ENCODE measurements at places on chromosomes 2 and 18. TPM values are rescaled to one million over a fixed set of nuclear protein-coding genes. Genes with fewer than 3 reads are reported as not detected.
A peak's percentile ranks its signal among the peaks of the same experiment; 100 is the strongest.

TOGARAM2 gene
- not detected for total RNA-seq

BARD1 gene
- 22.0 TPM for total RNA-seq

GRCh38 chr2:43855292-43855691 is 16.5 kb downstream of the ABCG8 start:
- no peak for DNase-seq

GRCh38 chr2:190271783-190272456 is 47.7 kb downstream of the HIBCH start:
- no peak for DNase-seq

DNA sequence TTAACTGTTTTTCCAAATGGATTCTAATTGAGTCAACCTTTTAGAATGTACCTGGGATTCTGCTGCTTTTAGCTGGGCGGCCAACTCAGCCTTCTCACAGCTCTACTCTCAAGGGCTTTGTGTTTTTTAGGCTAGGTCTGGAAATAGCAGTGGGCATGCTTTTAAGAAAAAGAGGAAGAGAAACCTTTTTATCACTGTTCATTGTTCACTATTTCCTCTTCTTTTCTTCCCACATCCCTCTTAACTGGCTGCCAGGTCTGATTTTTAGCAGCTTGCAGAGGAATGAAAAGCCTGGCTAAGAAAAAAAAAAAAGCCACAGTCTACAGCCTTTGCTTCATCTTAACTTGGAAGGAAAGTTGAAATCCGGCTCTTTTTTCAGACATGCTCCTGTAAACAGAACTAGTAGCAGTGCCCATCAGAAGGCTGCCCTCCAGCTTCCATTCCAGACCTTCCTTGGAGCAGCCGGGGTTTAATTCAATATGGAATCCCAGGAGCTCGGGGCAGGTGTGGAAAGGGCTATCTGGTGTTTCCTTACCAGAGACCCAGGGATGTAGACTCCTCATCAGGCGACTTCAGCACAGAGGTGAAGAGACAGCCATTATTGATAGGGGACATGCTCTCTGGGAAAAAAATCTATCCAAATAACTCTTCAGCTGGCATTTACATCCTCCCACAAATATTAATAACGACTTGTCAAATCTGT is 230.7 kb downstream of the MYO3B start:
- no peak for DNase-seq

GRCh38 chr18:39486268-39486667 is 1920.7 kb upstream of the CELF4 start:
- no peak for DNase-seq

DNA sequence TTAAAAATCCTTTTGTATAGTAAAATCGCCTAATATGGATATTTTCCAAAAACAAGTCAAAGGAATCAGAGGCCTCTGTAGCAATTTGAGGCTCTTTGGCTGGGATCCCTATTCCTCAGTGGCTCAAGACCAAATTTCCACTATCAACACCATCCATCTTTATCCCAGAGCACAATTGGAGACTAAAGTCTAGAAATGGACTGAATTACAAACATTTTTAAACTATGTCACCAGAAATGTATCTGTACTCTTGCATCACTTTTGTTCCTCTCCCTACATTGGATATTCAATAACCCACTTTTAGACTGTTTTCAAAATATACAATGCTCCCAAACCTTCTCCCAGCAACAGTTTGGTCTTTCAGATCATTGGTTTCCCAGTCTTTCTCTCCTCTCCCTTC is 140.4 kb upstream of the KLHL29 start:
- no peak for DNase-seq

DNA sequence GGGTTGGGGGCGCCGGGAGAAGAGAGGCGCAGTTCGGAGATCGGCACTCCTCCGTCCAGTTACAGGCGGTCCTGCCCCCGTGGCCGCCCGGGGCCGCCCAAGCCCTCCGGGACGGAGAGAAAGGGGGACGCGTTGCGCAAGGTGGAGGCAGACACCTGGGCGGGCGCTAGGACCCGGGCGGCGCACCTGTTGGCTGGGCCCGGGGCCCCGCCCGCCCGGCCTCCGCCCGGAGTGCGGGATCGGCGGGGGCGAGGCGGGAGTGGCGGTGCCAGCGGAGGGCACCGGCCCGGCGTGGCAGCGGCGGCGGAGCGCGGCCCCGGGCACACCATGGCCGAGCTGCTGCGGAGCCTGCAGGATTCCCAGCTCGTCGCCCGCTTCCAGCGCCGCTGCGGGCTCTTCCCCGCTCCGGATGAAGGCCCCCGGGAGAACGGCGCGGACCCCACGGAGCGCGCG is at the start of gene SGPP2:
Gene SGPP2 (plus strand): TSS at position 268 of the 453 bp plus-strand sequence. CDS start 60 bp downstream, at position 328.
- no peak for DNase-seq

GRCh38 chr2:118122594-118123281 is 34.5 kb downstream of the INSIG2 start:
- no peak for DNase-seq

DNA sequence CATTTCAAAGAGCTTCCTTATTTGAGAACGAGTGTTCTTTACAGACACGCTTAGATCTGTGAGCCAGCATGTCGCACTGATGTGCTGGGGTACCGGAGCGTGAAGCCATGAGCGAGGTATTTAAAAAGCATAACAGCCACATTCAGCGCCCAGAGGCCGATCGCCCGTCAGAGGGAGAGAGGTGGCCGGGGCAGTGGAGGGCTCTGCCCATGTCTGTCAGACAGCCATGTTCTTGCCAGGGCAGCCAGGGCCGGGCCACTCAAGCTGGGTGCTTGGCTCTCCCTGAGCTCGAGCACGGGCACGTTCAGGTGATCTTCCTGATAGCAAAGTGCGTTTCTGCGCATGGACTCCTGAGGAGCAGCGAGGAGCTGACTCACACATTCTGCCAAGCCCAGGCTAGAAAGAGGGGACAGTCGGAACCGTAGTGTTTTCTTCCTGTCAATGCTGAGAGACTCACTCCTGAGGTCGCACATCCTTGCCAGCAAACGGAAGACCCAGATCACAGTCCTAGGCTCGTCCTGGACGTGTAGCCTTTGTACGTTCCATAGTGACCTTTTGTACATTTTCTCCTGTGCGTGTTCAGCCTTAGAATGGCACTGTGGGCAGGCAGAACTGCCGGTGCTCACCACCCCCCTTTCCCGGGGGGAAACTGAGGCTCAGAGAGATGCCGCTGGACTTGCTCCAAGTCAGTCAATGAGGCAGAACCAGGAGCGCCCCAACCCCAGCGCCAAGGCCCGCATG is 100.7 kb downstream of the NFATC1 start:
- DNase-seq = peak; percentile 60

DNA sequence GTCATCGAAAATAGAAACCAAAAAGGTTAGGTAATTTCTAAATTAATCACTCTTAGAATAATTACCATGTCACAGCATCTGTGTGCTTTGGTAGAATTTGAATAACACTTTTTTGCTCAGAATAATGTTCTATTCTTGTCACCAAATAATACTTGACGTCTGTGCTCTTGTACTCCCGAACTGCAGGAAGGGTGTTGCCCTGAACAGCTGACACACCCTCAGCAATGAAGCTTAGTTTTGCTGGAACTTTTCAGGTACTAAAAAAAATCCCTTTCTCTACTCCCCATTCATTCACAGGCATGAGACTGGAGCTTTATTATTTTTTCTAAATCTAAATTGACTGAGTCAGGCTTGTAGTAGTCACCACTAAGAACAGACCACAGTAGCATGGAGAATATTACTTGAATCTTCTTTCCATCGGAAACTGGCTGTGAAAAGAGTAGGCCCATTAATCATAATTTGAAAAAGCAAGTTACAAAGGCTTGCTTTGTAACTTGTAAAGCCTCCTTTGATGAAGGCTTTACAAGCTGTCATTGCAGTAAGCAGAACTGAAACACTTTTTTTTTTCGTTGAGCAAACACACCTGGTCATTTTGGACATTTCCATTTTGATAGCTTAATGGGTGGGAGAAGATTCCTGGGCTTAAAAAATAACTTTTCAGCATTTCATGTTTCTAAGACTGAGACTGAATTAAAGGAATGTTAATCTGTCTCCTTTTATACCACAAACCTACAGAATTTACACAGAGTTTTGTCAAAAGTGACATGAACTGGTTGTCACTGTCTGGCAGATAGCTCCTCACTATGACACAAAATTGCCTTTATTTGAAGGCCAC is 70.3 kb upstream of the PELI1 start:
- no peak for DNase-seq

DNA sequence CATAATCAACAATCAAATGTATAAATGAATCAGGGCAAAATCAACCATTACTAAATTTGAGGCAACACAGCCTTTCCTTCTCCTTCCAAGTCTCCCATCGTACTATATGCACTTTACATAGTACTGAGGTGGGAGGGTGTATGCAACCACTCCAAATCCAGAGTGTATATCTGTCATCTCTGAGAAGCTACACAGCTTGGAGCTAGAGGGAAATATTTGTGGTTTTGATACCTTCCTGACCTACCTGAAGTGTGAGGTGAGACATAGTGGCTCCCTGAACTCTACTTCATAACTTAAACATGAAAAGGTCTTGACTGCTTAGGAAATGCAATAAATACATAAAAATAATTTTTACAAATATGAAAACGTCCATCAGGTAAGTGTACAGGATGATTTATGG is 30.1 kb upstream of the SLC40A1 start:
- DNase-seq = no peak

DNA sequence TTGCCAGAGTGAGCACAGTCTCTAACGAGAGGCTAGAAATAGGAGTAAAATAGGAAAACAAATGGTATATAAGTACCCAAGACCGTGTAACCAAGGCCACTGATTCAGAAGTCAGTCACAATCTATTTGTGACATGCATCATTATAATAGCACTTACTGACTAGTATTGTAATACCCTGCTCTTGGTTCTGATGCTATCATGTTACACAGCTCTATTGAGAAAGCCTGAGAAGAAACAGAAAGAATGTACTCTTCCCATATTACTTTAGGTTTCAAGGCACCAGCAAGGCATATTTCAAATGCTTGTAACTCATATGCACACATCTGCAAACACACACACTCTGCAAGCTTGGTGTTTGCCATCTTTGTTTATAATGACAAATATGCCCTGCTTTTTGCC is 746.4 kb downstream of the SLC4A3 start:
- DNase-seq = no peak

GRCh38 chr2:3584076-3584475 is 9.0 kb downstream of the RPS7 start:
- no peak for DNase-seq

DNA sequence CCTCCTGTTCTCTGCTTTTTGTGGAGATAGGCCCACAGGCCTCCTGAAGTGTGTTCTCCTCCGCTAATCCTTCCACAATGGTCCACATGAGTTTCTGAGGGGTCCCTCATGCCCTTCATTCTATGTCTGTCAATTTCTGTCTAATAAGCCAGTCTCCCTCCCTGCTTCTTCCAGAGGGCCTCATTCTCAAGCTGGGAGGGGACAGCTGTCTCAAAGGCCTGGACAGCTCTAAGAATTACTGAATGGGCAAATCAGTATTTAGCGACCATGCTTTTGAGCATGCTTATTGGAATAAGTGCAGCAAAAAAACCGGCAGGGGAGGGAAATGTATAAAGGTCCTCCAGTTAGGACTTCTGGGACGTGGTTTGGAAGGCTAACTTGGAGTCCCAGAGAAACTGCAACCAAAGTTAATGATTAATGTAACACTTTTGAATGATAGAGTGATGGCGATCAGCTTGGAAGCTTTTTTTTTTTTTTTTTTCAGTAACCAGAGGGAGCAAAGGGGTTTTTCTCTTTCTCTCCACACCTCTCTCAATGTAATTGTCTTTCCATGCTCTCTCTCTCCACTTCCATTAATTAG is 890.7 kb upstream of the POU3F3 start:
- DNase-seq = no peak

GRCh38 chr2:150256736-150257135 is 230.7 kb downstream of the RND3 start:
- no peak for DNase-seq

GRCh38 chr2:13770279-13770678 is 862.2 kb upstream of the LRATD1 start:
- no peak for DNase-seq

GRCh38 chr18:57523171-57523956 is 63.1 kb downstream of the FECH start:
- no peak for DNase-seq

DNA sequence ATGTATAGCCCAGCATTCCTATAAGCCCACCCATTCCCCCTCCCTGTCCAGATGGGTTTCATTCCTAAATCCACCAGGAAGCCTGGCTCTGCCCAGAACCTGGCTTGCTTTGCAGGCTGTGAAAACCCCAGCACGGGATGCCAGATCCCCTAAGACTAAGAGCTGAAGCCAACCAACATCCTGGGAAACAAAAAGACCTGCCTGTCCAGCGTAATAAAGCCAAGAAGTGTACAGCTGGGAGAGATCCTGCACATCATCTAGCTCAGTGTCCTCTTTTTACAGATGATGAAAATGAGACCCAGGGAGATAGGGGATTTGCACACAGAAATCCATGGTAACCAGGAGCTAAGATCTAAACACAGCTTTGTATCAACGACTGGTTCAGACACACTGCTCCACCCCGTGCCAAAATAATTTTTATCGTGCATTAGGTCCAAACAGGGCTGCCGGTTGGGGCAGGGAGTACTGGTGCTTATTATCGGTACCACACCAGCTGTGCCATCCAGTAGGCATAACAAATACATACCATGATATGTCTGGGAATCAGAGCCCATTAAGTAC is 2.9 kb downstream of the RND3 start:
- DNase-seq = no peak

DNA sequence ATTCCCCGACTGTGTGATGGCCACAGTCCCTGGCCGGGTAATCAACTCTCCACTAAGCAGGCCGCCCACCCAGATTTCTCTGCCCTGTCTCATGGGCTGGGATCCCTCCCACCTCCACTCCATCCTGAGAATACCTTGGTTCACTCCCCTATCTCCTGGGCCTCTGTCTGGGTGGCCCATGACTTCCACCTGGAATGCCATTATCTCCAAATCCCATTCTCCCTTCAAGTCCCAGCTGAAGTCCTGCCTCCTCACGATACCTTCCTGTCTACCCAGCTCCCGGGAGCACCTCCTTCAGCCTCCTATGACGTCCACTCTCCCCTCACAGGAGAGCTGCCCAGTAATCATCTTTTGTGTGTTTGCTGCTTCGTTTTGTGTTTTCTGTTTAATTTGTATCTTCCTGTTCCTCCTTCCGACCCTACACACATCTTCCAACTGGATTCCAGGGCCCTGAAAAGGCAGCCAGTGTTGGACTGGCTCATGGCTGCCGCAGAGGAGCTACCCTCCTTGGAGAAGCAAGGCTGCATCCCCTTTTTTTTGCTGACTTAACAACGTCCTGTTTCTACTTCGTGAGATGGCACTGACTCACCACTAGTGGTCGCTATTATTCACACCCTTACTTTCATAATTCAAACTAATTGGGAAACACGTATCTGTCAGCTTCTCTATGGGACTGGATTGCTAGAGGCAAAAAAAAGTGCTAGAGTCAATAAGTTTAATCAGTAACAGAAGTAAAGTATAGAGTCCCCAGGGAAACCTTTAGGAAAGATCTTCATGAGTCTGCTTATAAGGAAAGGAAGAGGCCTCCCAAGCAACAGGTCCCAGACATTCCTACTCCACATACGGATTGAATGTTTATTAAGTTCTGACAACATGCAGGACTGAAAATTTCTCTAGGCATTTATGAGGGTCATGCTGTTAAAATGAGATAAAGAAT is 171.9 kb upstream of the GATA6 start:
- no peak for DNase-seq
